ENCODE measurements at places on chromosomes 6 and 20.

GRCh38 chr6:46652232-46652602 is 401 bp downstream of the CYP39A1 start:
- DNase-seq, result no peak

DNA sequence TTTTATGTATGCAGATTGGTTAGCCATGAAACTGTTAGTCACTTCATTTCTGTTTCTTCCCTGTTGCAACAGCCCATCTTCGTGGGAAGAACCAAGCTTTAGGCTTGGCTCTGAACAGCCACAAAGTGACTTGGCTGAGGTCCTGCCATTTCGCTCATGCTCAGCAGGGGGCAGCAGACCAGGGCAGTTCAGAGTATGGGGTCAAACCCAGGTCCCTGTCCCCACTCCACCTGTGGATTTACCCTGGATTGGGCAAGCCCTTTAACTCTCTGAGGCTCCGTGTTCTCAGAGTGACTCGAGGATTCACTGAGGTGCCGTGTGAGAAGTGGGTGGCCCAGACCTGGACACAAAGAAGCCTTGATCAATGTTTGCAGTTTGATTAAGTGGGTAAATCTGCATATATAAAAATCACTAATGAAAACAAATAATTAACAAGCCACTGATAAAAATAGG is 19.8 kb upstream of the MAP1LC3A start:
- peak; percentile 57 for DNase-seq

- DNase-seq, result no peak
Observed at GRCh38 chr6:124494956-124495664, 467.1 kb upstream of the RNF217 start.

DNA sequence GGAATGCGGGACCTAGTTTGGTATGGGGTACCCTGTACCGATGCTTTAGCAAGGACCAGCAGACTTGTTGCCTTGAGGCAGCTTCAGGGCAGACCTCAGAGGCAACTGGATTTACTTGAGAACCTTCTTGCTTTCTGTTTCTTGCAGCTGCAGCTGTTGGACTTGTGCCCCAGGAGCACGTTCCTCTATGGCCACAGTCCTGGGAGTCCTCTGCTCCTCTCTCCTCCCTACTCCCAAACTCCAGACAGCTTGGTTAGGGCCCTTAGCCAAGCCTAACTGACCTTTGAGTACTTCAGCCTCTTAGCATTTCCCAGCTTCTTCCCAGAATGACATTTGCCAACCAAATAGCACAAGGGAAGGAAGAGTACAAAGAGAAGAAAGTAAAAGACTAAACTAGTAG is 34.7 kb downstream of the GHRH start:
- DNase-seq, result no peak

All from activated CD4-positive, alpha-beta T cell treated with anti-CD3 and anti-CD28 coated beads, Interleukin-2, amount 50 U/mL, for 1 hour (primary cell).